ENCODE measurements at places on chromosomes 5 and 9.

- DNase-seq = no peak
Measured at GRCh38 chr9:86577420-86578333, 223.5 kb upstream of the TUT7 start.

DNA sequence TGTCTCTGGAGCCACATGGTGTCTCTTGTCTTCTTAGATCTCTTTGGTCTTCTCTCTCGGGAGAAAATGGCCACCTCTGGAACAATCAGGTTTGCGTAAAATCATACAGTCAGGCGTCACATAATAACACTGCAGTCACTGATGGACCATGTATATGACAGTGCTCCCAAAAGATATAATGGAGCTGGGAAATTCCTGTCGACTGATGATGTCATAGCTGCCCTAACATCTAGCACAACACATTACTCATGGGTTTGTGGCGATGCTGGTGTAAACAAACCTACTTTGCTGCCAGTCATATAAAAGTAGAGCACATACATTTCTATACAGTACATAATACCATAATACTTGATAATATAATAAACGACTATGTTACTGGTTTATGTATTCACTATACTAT, 30.1 kb upstream of the RAI14 start:
- DNase-seq = peak; percentile 80

DNA sequence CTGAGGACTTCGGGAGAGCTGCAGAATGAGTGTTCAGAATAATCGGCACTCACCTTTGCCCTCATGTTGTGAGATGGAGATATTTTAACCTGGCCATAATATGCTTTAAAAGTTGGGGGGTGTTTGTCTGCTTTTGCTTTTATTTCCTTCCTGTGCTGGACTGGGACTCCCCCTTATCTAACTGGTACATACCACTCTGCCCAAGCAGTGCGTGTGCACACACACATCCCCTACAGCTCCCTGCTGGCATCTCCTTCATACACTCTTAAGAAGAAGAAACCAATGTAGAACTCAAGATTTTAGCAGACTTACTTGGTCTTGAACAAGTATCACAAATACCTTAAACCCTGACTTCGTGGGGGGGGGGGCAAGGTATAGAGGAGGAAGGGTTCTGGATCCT, 146.2 kb upstream of the DMRT1 start:
- DNase-seq = no peak

- no peak for DNase-seq
Measured at GRCh38 chr9:134971196-134971595, 53.5 kb upstream of the FCN1 start.

DNA sequence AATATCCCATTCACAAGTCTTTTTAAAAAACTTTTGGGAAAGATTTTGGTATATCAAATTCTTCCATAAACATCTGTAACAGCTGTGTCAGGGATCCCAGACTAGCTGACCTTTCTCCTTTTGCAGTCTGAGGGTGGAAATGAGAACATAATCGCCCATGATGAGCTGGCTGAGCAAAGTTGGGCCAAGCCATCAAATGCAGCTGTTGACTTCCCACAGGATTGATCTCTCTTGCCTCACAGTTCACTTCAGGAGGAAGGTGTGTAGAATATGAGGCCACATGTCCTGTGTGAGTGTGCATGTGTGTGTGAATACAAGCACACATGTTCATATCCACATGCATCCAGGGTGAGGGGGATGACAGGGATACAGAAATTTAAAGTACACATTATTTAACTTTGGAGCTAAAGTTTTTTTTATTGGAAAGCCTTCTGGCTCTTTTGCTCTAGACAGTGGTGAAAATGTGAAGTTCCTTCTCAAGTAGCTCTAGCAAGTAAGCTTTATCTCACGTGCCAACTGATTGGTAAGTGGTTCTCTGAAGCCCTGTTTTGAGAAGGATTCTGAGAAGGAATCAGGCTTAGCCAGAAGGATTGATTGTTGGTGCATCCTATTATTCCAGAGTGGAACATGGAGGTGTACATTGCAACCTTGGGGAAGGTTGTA, 468.8 kb upstream of the DMAC1 start:
- DNase-seq = no peak

DNA sequence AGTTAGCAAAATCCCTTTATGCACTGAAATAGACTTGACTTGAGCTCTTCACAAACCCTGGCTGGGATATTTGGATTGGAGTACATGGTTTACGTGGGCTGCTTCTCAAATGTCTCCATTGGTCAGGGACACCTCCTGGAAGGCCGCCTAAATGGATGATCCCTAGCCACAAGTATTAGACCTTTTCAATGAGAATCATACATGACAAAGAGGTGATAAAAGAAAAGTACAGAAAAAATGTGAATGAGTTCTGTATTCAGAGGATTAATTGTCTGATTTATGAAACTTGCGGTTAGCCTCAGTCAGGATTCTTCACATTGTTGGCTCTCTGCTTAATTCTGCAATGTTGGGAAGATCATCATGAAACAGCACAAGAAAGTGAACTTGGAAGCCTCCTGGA, 752.8 kb upstream of the ADAMTS16 start:
- no peak for DNase-seq

- DNase-seq = no peak
Measured at GRCh38 chr9:107219486-107220077, 63.5 kb upstream of the RAD23B start.

DNA sequence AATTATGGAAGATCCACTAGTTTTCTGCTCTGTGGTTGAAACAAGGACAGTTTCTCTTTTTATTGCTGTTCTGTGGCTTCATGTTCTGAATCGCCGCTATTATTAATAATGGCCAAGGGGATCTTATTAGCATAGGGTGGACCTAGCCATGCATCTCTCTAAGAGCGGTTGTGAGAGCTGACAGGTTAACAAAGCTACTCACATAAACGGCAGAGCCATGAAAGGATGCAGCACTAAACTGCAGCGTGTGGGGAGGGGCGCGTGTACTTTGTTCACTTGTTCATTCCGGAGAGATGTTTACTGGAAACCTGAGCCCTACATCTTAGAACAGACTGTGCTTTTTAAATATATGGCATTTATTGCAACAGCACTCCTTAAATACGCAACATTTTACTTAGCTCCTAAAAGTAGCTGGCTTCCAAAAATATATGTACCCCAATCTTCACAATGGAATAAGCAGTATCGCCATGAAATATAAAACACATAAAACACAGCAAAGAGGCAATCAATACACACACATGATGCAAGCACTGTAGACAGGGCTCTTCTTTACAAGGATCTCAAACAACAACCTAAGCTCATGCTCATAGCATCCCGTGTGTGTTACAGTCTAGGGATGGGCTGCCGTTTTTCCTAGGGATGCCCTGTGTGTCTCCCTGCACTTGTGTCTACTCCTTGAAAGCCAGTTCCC, 424.6 kb downstream of the MED10 start:
- DNase-seq = no peak

- no peak for DNase-seq
Measured at GRCh38 chr9:127973169-127974000, 7.4 kb downstream of the EEIG1 start.

DNA sequence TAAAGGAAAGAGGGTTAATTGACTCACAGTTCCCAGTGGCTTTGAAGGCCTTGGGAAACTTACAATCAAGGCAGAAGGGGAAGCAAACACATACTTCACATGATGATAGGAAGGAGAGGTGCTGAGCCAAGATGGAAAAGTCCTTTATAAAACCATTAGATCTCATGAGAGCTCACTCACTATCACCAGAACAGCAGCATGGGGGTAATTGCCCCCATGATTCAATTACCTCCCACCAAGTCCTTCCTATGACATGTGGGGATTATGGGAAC, 99.7 kb downstream of the PTTG1 start:
- DNase-seq = no peak

DNA sequence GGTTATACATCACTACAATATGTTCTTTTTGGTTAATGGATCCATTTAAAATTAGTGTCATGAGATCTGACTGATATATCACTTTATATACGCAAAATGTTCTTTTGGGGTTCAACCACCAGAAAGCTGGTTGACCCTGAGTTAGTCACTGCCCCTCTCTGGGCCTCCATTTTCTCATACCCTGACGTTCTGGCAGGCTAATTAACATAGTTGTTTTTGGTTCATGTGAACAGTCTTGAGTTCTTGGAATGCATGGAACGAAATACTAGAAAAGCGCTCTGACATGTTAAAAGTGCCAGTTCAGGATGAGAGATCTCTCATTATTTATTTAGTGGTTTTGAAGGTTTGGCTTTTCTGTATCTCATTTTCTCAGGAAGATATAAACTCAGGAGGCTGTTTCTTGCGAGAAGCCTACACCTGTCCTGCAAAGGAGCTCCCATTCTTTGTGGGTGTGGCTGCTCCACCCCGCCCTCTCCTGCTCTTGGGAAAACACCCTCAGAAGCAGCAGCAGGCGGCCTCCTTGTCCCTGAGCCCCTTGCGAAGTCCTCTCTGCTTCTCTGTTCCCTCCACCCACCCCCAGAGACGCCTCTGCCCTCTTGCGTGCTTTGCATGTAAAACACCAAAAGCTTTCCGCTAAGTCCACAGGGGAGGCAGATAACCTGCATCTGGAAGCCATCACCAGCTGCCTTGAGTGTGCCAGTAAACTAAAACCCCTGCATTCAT, 302.4 kb upstream of the PANK3 start:
- DNase-seq = no peak

GRCh38 chr9:99400184-99400731, 178.2 kb downstream of the SEC61B start:
- DNase-seq = no peak

DNA sequence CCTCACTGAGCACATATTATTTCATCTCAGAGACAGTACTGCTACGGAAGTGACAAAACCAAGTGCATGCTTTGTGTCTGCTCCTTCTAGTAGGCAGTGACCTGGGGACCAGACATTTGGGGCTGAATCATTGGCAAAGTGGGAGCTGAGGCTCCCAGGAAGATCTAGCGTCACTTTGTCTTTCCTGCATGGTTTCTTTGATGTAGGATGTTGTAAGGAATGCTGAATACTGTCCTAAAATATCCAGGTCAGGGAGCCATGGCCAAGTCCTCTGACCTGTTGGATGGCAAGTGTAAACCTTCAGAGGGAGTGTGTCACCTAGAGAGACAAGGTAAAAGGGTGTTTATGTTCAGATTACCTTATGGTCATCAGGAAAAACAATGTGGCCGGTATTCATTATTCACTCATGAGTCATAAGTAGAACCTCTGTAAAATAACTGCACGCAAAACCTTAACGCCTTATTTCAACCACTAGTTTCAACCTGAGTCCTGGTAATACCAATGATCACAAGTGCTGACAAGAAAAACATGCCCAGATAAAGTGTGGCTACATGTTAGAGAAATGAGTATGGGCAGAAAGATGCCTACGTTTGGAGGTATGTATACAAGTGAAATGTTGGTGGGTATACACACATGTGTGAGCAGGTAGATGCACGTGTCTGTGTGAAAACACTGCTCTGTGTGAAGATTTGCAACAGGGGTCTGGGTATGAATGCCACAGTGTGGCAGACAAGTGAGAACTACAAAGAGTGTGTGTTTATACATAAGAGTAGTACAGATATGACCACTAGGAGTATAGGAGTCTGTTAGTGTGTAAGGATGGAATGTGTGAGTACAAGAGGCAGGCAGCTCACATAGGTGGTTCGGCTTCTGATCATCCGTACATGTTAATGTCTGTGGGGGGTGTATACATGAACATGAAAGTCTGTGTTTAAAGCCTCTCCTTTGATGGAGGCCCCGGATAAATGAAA, 263.9 kb downstream of the SPOCK1 start:
- no peak for DNase-seq

GRCh38 chr5:139193928-139194327, 4.2 kb downstream of the SIL1 start:
- no peak for DNase-seq

DNA sequence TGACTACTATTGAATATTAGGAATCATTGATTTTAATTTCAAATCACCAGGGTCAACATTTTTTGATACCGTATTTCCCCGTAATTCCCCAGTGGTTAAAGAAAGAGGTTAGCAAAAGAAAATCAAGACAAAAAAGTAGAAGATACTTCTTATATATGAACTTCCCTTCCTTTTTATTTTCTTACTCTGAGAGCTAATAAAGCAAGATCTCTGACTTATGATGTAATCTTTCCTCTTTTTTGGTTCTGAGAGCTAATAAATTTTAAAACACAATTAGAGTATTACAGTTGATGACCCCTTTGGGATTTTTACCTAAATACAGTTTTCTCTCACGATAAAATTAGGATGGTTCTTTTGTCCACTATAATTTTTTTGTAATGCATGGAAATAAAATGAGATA, 9.2 kb upstream of the FYB1 start:
- no peak for DNase-seq

DNA sequence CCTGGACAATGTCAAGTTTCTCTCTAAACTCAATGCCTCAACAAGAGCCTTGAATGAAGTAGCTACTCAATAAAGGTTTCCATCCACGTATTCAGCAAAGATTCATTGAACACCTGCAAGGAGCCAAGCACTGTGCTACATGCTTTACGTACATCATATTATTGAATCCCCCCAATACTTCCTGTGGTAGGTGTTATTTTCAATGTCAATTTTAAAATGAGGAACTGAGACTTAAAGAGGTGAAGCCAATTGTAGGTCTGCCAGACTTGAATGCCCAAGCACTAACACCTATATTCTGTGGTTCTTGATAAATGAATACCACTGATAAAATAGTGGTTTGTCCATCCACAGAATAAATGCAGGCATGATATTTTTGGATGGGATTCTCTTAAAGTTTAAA, 162.3 kb downstream of the DRD1 start:
- no peak for DNase-seq

GRCh38 chr9:135329571-135330306, 149.8 kb upstream of the PPP1R26 start:
- no peak for DNase-seq

GRCh38 chr5:68071282-68071632, 144.3 kb upstream of the PIK3R1 start:
- DNase-seq = no peak

- DNase-seq = no peak
Measured at GRCh38 chr9:119027901-119028699, 341.1 kb downstream of the BRINP1 start.

- DNase-seq = peak; percentile 17
Measured at GRCh38 chr5:102678267-102679058, 76.6 kb upstream of the PAM start.

- no peak for DNase-seq
Measured at GRCh38 chr9:131708226-131709002, 31.5 kb downstream of the RAPGEF1 start.

DNA sequence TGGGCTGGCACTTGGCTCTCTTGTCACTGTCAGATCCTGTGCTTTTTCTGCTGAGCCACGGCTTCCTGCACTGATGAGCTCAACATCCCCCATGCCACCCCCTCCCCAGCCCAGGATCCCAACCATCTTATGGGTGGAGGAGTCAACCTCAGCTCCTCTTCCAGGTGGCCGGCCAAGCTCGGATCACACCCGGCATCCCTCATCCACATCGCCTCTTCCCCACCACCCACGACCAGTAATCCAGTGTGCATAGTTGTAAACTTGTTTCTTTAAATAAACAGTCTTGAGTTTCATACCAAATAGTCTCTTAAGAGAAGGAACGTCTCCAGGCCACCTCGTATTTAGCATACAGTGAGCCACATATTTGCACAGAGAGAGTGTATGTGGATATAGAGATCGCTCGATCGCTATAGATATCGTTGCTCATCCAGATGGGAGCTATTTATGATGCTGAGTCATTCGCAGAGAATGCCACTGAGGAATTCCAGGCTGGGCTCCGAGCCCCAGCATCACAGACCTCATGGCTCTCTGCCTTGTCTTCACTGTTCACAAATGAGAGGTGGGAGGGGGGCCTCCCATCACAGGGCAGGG, 61.8 kb upstream of the CPLX2 start:
- peak; percentile 95 for DNase-seq
